ENCODE measurements at places on chromosomes 6 and 20. TPM values are rescaled to one million over a fixed set of nuclear protein-coding genes. Genes with fewer than 3 reads are reported as not detected.
A peak's percentile ranks its signal among the peaks of the same experiment; 100 is the strongest.

DNA sequence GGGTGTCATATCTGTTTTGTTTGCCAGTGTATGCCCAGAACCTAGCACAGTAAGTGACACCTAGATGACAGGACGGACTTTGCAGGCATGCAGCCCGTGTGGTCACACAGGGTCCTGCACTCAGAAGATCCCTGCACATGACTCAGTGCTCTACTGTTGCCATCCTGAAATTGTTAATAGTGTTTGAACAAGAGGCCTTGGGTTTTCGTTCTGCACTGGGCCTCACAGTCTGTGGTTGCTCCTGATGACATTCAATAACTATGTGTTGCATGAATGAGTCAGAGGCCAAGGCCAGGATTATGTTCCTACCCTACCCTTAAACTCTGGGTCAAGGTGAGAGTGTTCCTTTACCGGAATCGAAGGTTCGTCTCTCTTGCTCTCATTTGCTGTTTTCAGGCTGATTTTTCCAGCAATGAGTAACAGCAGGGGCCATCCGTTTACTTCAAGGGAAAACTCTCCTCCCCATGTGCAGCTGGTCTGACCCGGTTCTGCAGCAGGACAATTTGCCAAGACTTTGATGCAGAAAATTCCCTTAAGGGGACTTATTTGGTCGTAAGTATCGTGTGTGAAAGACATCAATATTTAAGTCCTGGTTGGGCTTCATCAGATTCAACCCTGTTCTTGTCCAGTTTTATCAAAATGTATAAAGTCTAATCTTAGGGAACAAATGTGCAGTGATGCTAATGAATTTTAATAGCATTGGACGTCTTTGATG lies 13.0 kb upstream of the PFDN4 start:
- H3K27me3 ChIP-seq, result peaks cover 2% of the 10 kb centered on the region
- H3K36me3 ChIP-seq, result no peaks in the 10 kb centered on the region
- no peak for DNase-seq
- H3K4me3 ChIP-seq, result no peak overlapping the region
- H3K4me1 ChIP-seq, result peaks cover 3% of the 10 kb centered on the region

DNA sequence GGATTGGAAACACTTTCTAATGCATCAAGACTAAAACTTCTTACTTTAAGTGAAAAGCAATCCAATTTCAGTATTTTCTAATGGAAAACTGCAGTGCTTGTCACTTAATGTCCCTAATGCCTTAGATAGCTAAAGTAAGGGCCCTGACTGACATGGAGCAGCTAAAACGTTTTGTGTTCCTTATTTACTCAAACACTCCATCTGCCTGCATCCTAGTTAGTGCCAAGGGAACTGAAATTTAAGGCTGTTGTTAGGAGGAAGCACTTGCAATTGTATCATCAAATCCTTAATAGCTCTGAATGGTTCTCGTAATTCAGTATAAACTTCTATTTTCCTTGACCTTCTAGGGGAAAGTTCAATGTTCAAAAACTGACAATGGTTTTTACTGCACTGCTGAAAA lies 127.4 kb downstream of the GJA10 start:
- H3K36me3 ChIP-seq, result peaks cover 74% of the 10 kb centered on the region
- no peak for DNase-seq
- H3K27me3 ChIP-seq, result no peaks in the 10 kb centered on the region
- no peak overlapping the region for H3K4me3 ChIP-seq
- H3K4me1 ChIP-seq, result peaks cover 52% of the 10 kb centered on the region

DNA sequence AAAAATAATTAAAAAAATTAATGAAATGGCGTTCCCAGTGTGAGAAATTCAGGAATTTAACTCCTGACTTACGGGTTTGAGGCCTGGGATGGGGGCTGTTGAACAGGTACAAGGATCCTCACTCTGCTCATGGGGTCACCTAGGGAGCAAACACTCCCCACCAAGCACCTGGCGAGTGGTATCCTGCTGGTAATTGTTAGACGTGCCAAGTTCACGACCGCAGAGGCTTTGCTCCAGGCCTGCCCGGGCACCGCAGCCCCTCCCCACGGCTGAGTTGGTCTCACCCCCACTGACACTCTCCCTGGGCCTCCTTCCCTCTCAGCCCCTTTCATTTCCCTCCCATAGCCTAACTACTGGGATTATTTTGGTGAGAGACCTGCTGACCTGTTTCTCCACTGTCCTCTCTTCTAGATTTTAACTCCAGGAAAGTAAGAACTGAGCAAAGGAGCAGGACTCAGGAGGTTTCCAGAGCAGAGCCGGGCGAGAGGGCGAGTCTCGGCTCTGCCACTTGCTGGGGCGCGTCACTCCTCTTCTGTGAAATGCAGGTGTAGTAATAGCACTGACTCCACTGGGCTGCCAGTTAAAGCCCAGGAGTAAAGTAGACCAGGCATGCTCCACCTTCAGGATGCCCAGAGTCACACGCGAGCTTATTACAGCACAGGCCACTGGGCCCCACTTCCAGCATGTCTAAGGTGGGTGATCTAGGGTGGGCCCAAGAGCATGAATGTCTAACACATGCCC lies 22.8 kb downstream of the BMP7 start:
- peaks cover 2% of the 10 kb centered on the region for H3K27me3 ChIP-seq
- DNase-seq, result no peak
- no peaks in the 10 kb centered on the region for H3K4me1 ChIP-seq
- H3K4me3 ChIP-seq, result no peak overlapping the region
- H3K36me3 ChIP-seq, result no peaks in the 10 kb centered on the region
- H3K27ac ChIP-seq, result no peak overlapping the region

GRCh38 chr20:50380697-50381040 lies 129.5 kb upstream of the PTPN1 start:
- no peak overlapping the region for H3K27ac ChIP-seq
- H3K4me3 ChIP-seq, result no peak overlapping the region
- peaks cover 54% of the 10 kb centered on the region for H3K4me1 ChIP-seq
- DNase-seq, result no peak

- no peak for DNase-seq
- H3K4me3 ChIP-seq, result no peak overlapping the region
- H3K27me3 ChIP-seq, result peaks cover 30% of the 10 kb centered on the region
- no peaks in the 10 kb centered on the region for H3K4me1 ChIP-seq
- H3K27ac ChIP-seq, result no peak overlapping the region
Measured at GRCh38 chr20:38187517-38187916, 22.4 kb upstream of the TGM2 start.

DNA sequence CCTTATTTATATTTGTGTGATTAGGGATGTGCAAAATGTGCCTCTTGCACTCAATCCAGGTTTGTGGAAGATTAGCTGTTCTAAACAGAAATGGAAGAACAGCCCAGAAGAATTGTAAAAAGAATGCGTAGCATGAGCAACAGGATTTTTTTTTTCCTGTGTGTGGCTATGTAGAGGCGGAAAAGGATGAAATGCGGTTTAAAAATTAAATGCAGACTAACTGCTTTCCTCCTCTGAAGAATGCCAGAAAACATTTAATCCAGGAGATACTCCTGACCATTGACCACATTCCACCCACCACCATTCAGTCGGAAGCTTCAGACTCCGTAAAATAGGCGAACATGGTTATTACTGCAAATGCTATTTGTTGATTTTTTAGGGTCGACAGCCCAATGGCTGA lies 83.4 kb downstream of the BMP6 start:
- H3K27ac ChIP-seq, result no peak overlapping the region
- H3K36me3 ChIP-seq, result no peaks in the 10 kb centered on the region
- no peak for DNase-seq
- no peaks in the 10 kb centered on the region for H3K4me1 ChIP-seq

DNA sequence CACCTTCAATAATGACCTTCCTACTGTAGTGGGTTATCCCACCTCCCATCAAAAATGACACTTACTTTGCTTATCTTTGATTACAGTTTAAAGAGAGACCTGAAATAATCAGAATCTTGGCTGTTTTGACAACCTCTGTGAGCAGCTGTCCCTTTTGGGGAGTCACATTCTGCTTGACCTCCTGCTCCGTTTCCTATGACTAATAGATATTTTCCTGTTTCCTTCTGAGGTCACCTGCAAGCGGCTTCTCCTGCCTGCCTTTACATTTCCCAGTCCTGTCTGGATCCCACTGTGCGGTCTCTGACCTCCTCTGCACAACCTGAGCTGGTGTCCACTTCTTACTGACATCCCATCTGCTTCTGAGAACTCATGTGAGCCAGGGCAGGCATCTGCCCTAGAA lies 54.2 kb downstream of the TRAM2 start:
- no peaks in the 10 kb centered on the region for H3K27me3 ChIP-seq
- H3K4me1 ChIP-seq, result no peaks in the 10 kb centered on the region
- H3K4me3 ChIP-seq, result no peak overlapping the region
- H3K36me3 ChIP-seq, result no peaks in the 10 kb centered on the region

DNA sequence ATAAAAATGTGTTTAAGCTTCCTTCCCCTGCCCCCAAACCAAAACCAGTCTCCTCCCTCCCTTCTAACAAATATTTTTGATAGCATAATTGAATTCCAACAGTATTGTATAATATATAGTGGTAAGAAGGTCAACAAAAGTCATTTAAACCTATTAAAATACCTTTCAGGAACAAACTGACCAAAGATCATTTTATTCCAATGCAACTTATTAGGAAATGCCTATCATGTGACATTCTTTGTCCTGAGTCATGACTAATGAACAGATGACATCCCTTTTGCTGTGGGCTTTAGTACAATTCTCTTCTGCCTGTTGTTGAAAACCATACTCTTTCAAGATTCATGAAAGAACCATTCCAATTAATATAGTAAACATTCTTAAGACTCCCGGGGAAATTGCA lies 51.5 kb upstream of the TRAF3IP2 start:
- no peaks in the 10 kb centered on the region for H3K27me3 ChIP-seq
- no peak overlapping the region for H3K4me3 ChIP-seq
- peaks cover 10% of the 10 kb centered on the region for H3K36me3 ChIP-seq
- no peak for DNase-seq
- H3K27ac ChIP-seq, result no peak overlapping the region

GRCh38 chr20:4999788-5000187 lies 1.5 kb downstream of the SLC23A2 start:
- H3K27me3 ChIP-seq, result peaks cover 7% of the 10 kb centered on the region
- peaks cover 3% of the 10 kb centered on the region for H3K36me3 ChIP-seq
- no peak for DNase-seq
- peak overlapping the region; percentile 40 for H3K27ac ChIP-seq
- H3K4me1 ChIP-seq, result peaks cover 28% of the 10 kb centered on the region

DNA sequence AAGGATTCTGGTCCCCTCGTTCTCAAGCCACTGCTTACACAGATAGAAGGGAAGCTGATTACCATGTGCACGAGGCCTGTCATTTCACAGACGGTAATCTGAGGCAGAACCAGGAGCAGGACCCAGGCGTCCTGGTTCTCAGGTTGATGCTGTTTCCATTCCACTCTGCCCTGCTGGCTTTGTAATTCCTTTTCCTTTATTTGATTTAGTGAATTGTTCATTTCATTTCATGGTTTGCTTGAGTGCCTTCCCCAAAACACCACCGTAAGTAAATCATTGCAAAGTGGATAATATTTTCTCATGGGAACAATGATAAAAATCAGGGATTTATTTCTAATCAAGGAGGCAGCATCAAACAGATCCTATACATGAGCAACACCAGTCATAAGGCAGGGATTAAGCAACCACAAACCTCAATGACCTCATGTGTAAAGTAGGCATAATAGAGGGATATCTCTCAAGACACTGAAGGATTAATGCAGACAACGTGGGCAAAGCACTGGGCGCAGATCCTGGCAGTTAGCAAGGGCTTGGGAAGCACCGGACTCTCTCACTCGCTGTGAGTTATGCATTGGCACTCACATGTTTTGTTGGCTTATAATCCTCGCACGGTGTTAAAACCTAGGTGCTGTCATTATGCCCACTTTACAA lies 229.5 kb upstream of the FOXQ1 start:
- H3K4me3 ChIP-seq, result no peak overlapping the region
- H3K4me1 ChIP-seq, result no peaks in the 10 kb centered on the region
- H3K36me3 ChIP-seq, result no peaks in the 10 kb centered on the region
- DNase-seq, result no peak

The FAM83D gene
- 15.4 TPM for total RNA-seq

The RIN2 gene
- total RNA-seq, result 0.25 TPM

The CASS4 gene
- 14.2 TPM for total RNA-seq

The KCNK5 gene
- 7.8 TPM for total RNA-seq

All from activated naive CD8-positive, alpha-beta T cell treated with anti-CD3 and anti-CD28 coated beads, Interleukin-2, amount 10 ng/mL, durations not matched to agents 7 days and 5 days (primary cell).